CD8-positive, alpha-beta T cell (primary cell): ENCODE measurements at places on chromosomes 6 and 20.

DNA sequence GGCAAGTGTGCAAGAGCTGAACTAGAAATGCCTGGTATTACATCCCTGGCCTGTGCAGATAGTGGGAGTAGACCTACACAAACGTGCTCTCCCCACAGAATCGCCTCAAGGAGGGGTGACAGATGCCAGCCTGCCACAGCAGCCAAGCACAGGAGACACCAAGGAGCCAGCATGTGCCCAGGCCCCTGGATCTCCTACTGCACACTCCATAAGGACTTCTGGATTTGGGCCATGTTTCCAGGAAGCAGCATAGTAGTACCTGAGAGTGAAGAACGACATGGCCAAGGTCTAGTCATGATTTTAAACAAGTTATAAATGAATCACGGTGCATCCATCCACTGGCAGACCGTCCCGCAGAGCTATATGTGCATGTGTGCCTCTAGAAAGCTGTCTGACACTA, 232.2 kb downstream of the SYNDIG1 start:
- no peak for DNase-seq

- DNase-seq, result no peak
These were observed 22.8 kb downstream of the SLC17A9 start for GRCh38 chr20:62975251-62975760.

DNA sequence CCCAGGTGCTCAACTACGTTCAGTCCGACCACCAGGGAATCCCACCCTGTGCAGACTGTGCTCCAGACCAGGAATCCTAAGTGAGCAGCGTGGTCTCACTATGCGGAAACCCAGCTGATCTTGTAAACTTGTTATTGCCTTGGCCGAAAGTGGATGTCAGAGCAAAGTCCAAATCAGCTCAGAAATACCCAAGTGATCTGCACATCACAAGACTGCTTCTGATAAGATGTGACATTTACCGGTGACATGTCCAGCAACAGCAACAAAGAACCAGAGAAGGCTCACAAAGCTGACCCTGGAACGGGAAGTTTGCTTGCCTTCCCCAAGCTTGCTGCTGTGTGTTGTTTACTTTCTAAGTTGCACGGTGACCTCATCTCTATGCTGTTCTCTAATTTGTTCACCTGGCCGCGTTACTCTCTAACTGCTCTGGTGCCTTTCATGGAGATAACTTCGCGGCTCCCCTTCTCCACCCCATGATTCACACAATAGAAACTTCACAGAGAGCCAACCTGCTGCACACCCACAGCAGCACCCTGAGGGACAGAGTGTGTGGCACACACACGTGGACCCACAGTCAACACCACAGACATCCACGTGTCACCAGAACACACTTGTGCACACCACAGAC, 1.7 kb downstream of the BNIP5 start:
- DNase-seq, result no peak

DNA sequence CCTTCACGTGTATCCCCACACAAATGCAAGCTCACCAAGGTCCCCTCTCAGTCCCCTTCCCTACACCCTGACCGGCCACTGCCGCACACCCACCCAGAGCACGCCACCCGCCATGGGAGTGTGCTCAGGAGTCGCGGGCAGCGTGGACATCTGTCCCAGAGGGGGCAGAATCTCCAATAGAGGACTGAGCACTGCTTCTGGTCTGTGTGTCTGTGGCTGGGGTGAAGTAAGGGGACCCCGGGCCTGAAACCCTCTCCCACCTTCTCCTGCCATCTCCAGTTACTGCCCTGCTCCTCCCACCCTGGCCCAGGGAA, 8.3 kb downstream of the MYL9 start:
- no peak for DNase-seq

DNA sequence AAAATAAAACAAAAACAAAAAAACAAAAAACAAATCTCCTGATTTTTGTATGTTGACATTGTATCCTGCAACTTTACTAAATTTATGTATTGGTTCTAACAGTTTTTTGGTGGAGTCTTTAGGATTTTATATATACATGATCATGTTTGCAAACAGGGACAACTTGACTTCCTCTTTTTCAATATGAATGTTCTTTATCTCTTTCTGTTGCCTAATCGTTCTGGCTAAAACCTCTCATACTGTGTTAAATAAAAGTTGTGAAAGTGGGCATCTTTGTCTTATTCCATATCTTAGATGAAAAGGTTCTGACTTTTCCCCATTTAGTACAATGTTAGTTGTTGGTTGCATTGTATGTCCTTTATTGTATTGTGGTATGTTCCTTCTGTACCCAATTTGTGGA, 261.7 kb upstream of the NOX3 start:
- DNase-seq, result no peak

DNA sequence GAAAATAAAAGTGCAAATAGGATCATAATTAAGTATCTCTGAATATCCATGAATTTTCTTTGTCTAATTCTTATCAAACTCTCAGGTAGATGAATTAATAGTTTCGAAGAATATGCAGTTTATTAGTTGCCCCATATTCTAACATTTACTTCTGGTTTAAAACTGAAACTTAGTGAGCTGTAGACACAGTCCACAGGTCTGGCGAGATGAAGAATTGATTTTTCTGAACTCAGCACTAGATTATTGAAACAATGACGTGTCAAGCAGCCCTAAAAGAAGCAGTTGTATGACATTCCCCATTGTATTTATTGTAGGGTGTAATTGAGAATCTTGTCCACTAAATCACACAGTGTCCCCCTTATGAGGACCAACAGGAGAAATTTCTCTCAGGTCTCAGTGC, 407.1 kb downstream of the GRIK2 start:
- no peak for DNase-seq

GRCh38 chr6:163414117-163414945, at the start of gene QKI:
QKI (plus strand) TSS chr6:163414718; CDS start chr6:163415194, 476 bp downstream.
- DNase-seq, result peak; percentile 90

DNA sequence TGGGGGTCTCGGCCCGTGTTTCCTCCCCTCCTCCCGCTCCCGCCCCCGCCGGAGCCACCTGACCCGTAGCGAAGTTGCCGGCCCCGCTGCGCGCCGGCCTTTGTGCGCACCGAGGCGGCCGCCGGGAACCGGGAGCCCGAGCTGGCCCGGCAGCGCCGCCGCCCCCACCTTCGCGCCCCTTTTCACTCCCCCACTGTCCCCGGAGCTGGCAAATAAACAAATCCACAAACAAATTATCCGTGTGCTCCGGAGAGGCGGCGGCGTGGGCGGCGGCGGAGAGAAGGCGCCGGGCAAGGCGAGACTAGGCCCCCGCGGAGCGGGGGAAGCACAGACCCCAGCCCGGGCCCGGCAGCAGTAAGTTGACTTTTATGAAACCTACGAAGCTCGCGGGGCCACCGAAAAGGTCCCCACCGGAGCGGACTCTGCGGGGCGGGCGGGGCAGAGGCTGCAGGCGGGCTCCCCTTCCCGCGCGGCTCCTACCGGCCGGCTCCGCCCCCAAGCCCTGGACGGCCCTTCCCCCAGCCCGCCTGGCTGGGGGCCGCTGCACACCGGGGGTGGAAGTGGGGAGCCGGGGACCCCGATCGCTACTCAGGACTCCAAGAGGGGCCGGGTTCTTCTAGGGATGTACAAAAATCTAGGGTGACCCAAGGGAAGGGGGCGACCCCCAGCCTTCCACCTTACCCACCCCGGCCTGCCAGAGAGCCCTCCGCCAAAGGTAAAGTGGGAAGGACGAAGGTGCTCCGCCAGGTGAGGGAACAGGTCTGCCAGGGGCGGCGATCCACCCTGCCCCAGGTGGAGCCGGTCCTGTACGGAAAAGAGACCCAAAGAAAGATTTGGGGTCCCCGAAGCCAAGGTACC, 40.7 kb downstream of the YTHDF1 start:
- DNase-seq, result no peak

DNA sequence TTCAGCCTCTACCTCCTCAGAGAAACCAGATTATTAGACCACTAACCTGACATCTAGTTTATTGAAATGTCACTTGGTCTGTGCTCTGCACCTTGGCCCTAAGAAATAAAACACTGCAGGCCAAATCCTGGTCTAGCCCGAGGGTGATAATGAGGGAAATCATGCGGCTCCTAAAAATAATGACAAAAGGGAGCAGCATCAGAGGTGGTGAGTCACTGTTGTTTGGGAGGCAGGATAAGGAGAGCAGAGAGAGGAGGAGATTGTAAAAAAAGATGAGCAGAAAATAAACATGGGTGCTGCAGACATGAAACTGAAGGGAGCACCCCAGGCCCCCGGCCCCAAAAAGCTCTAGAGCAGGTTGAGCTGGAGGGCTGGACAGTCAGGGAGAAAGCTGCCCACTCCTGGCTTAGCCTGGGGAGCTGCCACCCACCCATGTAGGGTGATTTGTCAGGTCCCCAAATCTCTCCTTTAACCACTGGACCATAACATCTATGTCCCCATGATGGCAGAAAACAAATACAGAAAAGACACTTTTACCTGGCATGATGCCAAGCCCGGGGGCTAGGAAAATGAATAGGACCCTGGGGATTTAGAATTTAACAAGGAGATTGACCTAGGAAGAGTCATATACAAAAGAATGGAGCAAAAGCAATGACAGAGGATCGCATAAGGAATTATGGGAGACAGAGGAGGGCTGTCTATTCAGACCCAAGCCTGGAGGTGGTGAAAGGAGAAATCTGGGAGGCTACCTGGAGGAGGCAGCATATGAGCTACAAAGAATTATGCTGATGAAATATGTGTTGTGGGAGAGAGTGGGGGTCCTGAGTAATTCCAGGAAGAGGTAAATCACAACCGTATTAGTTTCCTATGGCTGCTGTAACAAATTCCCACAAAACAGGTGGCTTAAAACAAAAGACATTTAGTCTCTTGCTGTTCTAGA, 103.7 kb downstream of the SNAP25 start:
- no peak for DNase-seq

DNA sequence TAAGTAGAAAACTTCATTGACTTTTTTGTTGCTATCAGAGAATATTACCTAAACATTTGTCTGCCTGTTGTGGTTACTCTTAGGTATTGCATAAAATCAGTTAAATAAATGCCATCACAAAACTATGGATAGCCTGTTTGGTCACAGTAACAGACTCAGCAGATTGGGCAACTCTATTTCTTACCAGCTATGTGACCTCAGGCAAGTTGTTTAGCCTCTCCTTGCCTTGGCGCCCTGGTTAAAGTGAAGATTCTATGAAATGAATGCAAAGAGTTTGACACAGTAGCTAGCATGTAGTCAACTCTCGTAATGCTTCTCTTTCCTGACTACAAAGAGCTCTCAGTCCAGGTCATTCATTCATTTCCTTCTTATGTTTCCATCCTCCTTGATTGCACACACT, 82.5 kb upstream of the ID4 start:
- DNase-seq, result no peak

GRCh38 chr20:50848846-50849673, 54.2 kb downstream of the BCAS4 start:
- no peak for DNase-seq

- DNase-seq, result no peak
These were observed 6.3 kb downstream of the BRD2 start for GRCh38 chr6:32974541-32975308.

DNA sequence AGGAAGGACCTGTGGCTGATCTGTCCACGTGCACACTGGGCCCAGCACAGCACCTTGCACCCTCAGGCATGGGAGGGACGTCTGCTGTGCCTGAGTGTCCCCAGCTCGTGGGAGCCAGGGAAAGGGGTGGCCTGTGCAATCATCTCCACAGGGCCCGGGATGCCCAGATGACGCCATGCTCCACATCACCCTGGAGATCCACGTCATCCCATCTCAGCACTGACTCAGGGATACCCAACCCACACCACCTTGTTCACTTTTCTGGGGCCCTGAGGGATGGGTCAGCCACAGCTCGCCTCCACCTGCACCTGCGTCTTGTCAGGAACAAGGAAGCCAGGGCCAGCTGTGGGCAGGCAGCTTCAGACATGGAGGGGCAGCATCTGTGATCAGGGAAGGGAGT, 48.2 kb downstream of the RAB44 start:
- no peak for DNase-seq

DNA sequence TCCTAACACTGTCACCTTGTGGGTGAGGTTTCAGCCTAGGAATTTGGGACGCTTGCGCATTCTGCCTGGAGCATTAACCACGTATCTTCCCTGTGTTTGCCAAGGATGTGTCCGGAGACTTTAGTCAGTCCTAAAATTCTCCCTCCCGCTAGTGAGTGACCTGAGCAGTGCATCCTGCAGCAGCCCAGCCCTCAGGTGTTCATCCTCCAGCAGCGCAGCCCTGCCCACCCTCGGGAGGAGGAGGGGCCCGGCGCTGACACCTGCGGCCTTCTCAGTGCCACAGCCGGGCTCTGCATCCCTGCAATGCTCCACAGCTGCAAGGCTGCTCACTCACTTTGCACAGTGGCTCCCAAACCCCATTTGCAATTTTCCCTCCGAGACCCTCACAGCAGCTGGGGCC, 79.5 kb downstream of the ERMARD start:
- no peak for DNase-seq

- DNase-seq, result no peak
These were observed 62.7 kb downstream of the ANKS1A start for GRCh38 chr6:34951731-34952130.

DNA sequence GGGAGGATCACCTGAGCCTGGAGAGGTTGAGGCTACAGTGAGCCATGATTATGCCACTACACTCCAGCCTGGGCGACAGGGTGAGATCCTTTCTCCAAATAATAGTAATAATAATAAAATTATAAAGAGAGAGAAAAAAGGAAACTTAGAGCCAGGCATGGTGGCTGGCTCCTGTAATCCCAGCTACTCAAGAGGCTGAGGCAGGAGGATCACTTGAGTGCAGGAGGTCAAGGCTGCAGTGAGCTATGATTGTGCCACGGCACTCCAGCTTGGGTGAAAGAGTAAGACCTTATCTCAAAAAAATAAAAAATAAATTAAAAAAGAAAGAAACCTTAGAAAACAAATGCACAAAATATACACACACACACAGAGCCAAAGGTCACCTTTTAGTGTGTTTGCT, 5.2 kb upstream of the SAMHD1 start:
- no peak for DNase-seq

DNA sequence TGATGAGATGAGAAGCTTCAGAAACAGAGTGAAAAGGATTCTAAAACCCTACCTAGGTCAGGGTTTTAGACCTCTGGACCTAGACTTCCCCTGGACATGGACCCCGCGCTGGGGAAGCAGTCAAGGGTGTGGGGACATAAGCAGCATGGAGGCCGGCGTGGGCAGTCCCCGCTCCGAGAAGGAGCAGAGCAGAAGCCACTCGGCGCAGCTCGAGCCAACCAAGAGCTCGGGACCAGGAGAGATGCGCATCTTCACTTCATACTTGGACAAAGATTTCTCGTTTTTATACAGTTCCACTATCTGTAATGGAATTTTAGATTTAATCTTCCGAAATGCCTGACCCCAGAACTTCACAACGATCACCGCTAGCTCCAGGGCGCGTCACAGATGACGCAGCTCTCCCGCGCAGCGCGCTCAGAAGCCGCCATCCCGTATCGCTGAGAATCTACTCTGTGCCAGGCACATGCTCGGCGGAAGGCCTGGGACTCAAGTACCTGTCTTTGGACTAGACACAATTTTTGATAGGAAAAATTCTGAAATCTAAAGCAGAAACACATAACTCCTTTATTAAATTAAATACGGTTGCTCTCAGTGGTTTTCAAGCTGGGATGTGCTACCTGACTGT, 60.3 kb downstream of the WDR27 start:
- DNase-seq, result no peak

- DNase-seq, result no peak
These were observed 163.3 kb upstream of the HCRTR2 start for GRCh38 chr6:55011034-55011433.

- DNase-seq, result no peak
These were observed 225.1 kb upstream of the FERMT1 start for GRCh38 chr20:6347916-6348315.

GRCh38 chr6:25194172-25194678, 84.9 kb upstream of the CARMIL1 start:
- DNase-seq, result no peak

- no peak for DNase-seq
These were observed 164.8 kb upstream of the BMP5 start for GRCh38 chr6:56040223-56040622.

- DNase-seq, result no peak
These were observed 2.5 kb downstream of the RREB1 start for GRCh38 chr6:7110092-7110792.
